ENCODE measurements at places on chromosomes 6 and 20. TPM values are rescaled to one million over a fixed set of nuclear protein-coding genes. Genes with fewer than 3 reads are reported as not detected.

ATP6V1G2 gene
- 2.3 TPM for total RNA-seq

- no peak for DNase-seq
These were observed 39.1 kb upstream of the ANKEF1 start for GRCh38 chr20:9995510-9996272.

- no peak for DNase-seq
These were observed 1.6 kb upstream of the HEY2 start for GRCh38 chr6:125747589-125748405.

DNA sequence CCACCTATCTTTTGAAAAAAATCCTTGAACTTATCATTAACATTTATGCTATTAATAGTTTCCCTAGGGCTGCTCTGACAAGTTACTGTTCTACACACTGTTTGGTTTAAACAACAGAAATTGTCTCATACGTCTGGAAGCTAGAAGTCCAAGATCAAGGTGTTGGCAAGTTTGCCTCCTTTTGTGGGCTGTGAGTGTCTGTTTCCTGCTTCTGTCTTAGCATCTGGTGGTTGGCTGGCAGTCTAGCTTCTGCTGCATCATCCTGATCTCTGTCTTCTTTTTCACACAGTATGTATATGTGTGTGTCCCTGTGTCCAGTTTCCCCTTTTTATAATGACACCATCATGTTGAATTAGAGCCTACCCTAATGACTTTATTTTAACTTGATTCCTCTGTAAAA lies 154.8 kb downstream of the RPS12 start:
- no peak for DNase-seq

DNA sequence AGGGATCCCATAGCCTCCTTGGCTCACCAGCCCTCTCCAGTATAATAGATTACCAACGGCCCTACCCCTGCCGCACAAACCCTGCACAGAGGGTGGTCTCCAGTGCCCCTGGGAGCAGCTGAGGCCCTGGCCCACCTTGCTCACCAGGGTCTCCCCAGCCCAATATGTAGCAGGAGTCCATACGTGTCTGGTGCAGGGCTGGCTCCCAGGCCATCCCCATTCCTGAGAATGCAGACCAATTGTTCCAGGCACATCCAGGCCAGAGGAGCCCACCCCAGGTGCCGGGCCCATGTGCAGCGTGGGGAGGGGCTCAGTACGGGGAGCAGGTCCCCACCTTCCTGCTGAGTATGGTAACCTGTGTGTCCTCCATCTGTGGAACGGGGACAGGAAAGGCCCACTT lies 251.9 kb downstream of the TAF4 start:
- DNase-seq, result no peak

GRCh38 chr20:13613917-13614316 lies 24.8 kb downstream of the TASP1 start:
- no peak for DNase-seq

- no peak for DNase-seq
These were observed 155.9 kb downstream of the NRN1 start for GRCh38 chr6:5850848-5851255.

CST7 gene
- total RNA-seq, result not detected

C20orf141 gene
- total RNA-seq, result not detected

- DNase-seq, result no peak
These were observed 17.1 kb upstream of the SASH1 start for GRCh38 chr6:148325316-148326068.

- DNase-seq, result no peak
These were observed 2.7 kb upstream of the PLCB4 start for GRCh38 chr20:9066191-9066590.

DNA sequence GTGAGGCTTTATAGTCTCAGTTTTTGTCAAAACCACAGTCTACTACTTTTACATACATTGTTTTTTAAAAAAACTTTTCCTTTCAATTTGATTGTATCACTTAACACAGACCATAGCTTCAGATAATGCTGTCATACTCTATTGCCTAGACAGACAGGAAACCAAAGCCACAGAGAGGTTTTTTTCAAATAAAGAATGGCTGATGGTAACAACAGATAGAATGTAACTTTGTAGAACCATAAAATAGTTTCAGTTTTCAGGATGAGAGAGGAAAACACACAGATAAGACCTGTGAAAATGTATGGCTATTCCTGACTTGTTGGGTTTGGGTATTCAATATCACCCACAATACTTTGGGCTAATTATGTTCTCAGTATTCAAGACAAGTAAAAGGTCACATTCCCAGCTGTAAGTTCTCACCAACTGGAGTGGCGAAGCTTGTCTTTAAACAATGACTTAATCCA lies 94.0 kb downstream of the ADGRG6 start:
- DNase-seq, result no peak

DNA sequence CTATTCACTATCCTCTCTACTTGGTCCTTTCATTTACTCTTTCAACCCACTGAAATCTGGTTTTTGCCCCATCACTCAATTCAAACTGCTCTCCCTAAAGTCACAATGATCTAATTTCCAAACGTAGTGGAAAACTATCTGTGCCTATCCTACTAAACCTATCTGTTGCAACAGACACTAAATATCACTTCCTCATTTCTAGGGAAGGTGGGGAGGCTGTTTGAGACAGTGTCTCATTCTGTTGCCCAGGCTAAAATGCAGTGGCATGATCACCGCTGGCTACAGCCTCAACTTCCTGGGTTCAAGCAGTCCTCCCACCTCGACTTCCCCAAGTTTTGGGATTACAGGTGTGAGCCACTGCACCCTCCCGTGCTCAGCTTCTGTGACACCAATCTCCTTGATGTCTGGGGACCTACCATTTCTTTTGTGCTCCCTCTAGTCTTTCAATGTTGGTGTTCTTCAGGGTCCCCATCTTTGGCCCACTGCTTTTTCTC lies 8.8 kb downstream of the RANBP9 start:
- no peak for DNase-seq

GRCh38 chr20:24488800-24489175 lies 19.4 kb downstream of the SYNDIG1 start:
- no peak for DNase-seq

GRCh38 chr20:19966840-19967239 lies 50.3 kb upstream of the NAA20 start:
- no peak for DNase-seq

DNA sequence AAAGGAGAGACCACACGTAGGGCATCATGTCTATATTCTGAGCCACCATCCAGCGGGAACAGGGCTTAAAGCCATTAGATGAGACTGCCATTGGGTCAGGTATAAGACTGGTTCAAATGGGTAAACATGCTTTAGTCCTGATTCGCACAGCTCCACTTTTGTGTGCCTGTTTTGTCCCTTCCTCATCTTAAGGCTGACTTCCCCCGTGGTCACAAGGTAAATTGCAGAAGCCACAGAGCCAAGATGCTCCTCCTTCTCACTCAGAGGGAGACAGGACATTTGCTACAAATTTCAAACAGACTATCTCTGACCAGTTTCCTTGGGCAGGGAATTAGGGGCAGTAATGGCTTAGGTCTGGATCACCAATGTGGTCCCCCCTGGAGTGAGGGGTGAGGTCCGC lies 11.4 kb upstream of the IFNGR1 start:
- DNase-seq, result no peak

DNA sequence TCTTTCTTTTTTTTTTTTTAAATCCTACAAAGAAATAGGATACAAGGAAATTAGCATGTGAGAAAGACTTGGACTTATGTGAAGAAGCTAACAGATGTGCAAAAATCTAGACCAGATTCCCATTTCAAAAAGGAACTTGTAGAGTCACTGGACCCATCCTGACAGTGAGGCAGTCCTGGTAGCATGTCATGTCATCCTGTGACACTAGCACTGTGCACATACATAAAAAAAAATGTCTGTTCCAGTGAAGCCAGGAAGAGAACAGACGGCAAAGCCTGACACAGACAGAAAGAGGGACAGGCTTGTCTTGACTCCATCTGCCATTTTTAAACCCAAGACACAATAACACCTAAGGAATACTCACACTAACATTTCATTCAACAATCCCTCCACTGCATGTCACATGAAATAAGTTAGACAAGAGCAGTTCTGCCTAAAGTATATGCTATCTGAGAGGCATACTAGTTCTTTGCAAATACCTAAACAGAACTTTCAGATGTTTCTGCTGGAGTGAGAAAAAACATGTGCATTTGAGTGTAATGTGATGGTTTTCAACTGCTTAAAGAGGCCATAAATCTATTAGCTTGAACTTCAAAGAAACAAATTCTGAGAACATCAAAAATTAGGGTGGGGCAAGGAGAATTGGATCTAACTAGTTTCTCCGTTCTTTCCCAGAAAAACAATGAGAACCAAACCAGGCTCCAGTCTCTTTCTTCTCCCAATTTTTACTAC lies 159.6 kb downstream of the BACH2 start:
- DNase-seq, result no peak

BMP5 gene
- total RNA-seq, result not detected

DNA sequence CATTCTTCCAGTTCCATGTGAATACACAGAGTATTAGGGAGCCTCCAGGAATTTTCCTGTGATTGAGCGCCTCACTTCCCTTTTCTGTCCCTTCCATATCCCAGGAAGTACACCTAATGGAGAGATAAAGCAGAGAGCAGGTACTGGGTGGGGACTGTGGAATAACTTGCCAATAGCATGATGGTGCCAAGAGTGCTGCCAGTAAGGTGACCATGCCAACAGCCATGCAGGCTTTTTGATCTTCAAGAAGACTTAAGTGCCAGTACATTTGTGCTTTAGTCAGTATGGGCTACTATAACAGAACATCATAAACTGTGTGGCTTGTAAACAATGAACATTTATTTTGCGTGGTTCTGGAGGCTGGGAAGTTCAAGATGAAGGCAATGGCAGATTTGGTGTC lies 160.2 kb upstream of the RIMS1 start:
- DNase-seq, result no peak

DNA sequence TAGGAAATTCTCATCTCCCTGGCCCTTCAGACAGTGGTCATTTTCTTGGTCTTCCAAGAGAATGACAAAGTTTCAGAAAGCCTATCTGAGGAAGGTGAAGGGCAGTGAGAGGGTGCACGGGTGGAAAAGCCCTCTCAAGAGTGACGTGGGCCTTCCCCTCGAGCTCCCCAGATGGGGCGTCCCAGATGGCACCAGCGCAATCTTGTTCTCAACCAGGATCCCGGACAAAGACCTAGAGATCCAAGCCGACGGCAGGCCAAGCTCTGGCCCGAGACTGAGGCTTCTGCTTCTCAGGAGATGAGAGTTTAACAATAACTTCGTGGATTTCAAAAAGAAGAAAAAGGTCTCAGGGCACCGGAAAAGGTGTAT lies 797 bp upstream of the ZNF133 start:
- DNase-seq, result no peak

DNA sequence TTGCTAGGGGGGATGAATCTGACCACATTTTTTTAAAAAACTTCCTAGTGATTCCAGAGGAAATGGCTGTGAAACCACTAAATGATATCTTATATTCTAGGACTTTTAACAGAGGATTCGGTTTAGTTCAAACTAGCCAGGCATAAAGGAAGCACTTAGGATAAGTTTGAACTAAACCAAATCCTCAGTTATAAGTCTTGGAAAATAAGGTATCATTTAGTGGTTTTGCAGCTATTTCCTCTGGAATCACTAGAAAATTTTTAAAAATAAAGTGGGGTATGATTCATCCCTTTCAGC lies 327.9 kb upstream of the QKI start:
- no peak for DNase-seq
